ENCODE measurements at places on chromosomes 16 and 17. TPM values are rescaled to one million over a fixed set of nuclear protein-coding genes. Genes with fewer than 3 reads are reported as not detected.

Gene E4F1
- total RNA-seq = 25.1 TPM

Gene CCL16
- total RNA-seq = not detected

Gene CD300H
- not detected for total RNA-seq

Gene ASPHD1
- total RNA-seq = 22.7 TPM

Gene ST6GALNAC1
- 0.28 TPM for total RNA-seq

Gene DHRS13
- 7.1 TPM for total RNA-seq

Gene KRT17
- total RNA-seq = 0.66 TPM

Gene SLC38A8
- total RNA-seq = 0.09 TPM

Gene CD7
- total RNA-seq = 0.19 TPM

Gene HIGD1B
- total RNA-seq = not detected

Gene KCNH6
- total RNA-seq = not detected

Gene CMTM1
- 1.6 TPM for total RNA-seq

Gene MLX
- total RNA-seq = 62.3 TPM

Gene GPR179
- 0.02 TPM for total RNA-seq

Gene IL17C
- total RNA-seq = not detected

Gene SMIM36
- not detected for total RNA-seq

Gene TPSD1
- not detected for total RNA-seq

Gene ZSCAN10
- not detected for total RNA-seq

Gene TP53TG3F
- 0.15 TPM for total RNA-seq

Gene PPM1E
- 0.05 TPM for total RNA-seq

Gene RNF43
- 0.45 TPM for total RNA-seq

Gene SPATA20
- 85.9 TPM for total RNA-seq

Gene CCL5
- total RNA-seq = 1.3 TPM

Gene ANKRD40CL
- not detected for total RNA-seq

Gene KRT25
- not detected for total RNA-seq

Gene KRTAP4-4
- total RNA-seq = not detected

Gene SLC12A4
- total RNA-seq = 33.6 TPM

Gene TNK1
- 1.3 TPM for total RNA-seq

Gene G6PC1
- not detected for total RNA-seq

Gene EPX
- not detected for total RNA-seq

Gene DYNLRB2
- not detected for total RNA-seq

Gene FAM20A
- not detected for total RNA-seq

Gene RNF227
- total RNA-seq = 1.5 TPM

Gene IL21R
- 0.03 TPM for total RNA-seq

Gene MYOCD
- 0.66 TPM for total RNA-seq

Gene FOXC2
- 4.9 TPM for total RNA-seq

Gene ALOXE3
- 5.9 TPM for total RNA-seq

Data from A549 treated with AZD2906 at 1 μM for 4 hours (cell line).